ENCODE measurements at places on chromosomes 12 and 14.

- no peak for DNase-seq
These were observed 225.0 kb downstream of the LRIG3 start for GRCh38 chr12:58695263-58695662.

DNA sequence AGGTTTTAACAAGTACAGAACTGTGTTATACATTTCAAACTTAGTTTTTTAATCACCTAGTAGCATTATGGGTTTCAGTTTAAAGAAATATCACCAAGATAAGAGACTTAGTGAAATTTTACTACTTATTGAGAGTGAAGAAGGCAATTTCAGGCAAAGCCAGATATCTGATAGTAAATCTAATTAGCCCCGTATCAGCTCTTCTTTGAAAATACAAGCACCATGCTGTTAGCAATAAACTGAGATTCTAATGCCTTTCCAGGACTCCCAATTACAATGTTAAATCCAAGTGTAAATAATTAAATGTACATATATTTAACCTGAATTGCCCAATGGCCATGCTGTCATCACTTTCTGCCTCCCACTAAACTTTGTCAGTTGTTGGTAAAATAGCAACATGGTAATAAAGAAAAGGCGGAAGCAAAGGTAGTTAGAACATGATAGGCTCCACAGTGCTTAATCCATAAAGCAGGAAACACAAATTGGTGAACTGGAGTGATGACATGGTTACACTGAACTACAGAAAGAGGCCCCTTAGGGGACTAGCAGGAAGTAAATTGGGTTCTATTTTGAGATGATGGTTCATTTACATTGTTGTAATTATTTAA lies 646.1 kb downstream of the C12orf50 start:
- no peak for DNase-seq

DNA sequence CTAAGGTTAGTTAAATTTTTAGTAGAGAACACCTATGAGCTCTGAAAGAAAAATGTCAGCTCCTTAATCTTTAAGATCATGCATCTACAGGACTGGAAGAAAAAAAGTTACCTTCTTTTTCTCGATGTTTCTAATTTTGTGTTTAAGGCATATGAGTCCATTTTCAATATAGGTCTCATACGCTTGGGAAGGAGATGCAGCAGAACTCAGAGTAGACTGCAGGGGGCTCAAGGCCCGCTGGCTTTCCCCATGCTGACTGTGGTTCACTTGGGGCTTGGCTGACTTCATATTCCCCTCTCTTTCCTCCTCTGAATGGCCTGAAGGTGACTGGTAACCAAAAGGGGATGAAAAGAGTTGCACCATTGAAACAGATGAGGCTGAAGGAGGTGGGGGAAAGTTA lies 1.5 kb downstream of the CAPRIN2 start:
- no peak for DNase-seq

- no peak for DNase-seq
These were observed 49.8 kb upstream of the SLC24A4 start for GRCh38 chr14:92273166-92273565.

GRCh38 chr14:100609941-100610391 lies 22.7 kb upstream of the BEGAIN start:
- DNase-seq, result no peak

GRCh38 chr14:106843951-106844483 lies 1317.6 kb downstream of the TMEM121 start:
- DNase-seq, result peak; percentile 57

DNA sequence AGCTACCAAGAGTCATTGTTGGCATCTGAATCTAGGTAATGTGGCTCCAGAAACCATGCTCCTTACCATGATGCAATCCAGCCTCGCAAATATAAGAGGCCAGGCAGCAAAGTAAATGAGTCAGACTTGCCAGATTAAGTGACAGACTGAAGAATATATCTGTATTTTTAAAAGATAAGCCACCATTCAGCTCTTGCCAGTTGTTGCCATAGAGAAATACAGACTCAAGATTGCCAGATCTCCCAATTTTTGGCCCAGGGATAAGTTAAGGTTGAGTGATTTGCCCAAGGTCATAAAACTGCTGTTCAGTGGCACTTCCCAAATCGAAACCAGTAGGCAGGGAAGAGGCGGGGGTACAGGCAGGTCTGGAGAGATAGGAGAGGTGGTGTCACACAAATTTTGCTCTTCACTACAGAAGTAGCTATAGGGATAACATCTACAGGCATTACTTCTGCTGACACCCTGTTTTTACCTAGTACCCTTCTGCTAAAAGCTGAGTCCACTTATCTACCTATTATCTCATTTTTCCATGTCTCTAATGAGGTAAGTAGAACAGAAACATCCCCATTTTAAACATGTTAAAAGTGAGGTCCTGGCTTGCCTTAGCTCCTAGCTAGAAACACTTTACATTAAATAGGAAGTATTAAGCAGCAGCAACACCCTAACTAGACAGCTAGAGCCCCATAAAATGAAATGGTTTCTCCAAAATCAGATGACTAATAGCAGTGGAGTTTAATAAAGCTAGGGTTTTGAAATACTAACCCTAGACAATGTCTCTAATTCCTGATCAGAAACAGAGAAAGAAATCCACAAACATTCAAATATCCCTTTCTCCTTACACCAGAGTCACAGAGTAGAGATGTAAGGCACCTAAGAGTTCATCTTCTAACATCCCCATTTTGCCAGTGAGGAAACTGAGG lies 19.5 kb downstream of the DCAF5 start:
- peak; percentile 63 for DNase-seq

DNA sequence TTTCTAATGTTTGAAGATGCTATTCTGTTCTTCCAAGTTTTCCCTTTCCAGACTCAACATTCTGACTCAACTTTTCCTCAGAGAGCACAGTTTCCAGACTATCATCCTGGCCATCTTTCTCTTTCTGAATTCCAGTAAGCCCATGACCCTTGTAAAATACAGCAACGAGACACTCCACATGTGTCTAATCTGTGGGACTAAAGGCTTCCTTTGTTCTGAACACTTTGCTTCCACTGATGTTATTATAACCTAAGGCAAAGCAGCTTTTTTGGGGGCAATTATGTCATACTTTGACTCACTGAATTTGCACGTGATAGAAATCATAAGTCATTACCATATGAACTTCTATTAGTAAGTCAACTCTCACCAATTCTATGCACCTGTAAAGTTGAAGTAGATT lies 6.3 kb upstream of the ART4 start:
- no peak for DNase-seq

DNA sequence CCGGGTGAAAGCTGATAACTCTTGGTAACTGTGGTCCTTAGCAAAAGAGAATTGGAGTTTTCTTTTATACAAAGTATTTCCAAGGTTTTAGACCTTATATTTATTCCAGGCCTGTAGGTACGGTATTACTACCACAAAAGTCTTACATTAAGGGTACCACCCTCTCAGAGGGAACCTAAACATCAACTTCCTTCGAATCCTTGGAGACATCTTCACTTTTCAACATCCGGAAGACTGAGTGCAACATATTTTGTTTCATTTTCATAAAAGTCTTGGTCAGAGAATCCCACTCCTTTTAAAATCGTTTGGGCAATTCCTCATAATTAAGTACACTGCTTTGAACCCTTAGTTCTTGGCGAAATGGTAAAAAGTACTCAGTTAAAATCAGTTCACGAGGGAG lies 1.2 kb downstream of the CNOT2 start:
- no peak for DNase-seq

DNA sequence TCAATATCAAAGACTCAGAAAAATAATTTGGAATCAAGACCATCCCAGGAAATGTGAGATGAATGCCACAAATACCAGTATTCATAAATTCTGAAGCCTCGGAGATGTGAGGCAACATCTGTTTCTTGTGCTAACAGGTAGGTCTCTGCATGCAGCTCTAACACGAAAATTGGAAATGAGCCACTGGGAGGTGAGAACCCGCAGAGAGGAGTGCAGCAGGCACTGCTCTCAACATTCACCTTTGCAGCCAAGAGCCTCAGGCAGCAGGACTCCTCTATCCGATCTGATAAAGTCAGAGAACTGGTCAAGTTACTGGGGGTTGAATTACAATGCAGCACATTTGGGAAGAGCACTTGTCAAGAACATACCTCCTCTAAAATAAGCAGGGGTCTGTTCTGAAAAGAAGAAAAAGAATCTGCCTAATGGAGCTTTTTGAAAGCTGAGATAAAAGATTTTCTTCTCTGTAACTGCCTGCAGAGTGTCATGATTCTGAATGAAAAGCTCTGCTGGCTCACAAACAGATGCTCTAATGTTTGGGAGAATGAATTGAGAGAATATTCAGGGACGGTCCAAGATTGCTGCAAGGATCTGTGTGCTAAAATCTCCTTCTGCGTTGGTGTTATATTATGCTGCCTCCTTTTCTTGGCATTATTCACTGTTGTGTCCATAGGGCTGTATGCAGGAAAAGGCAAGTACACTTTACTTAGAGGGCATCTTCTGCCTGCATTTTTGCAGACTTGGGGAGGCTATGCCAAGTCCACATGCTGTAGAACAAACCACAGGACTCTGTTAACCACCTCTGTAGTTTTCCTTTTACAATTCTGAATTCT lies 209.6 kb upstream of the KRR1 start:
- peak; percentile 79 for DNase-seq

DNA sequence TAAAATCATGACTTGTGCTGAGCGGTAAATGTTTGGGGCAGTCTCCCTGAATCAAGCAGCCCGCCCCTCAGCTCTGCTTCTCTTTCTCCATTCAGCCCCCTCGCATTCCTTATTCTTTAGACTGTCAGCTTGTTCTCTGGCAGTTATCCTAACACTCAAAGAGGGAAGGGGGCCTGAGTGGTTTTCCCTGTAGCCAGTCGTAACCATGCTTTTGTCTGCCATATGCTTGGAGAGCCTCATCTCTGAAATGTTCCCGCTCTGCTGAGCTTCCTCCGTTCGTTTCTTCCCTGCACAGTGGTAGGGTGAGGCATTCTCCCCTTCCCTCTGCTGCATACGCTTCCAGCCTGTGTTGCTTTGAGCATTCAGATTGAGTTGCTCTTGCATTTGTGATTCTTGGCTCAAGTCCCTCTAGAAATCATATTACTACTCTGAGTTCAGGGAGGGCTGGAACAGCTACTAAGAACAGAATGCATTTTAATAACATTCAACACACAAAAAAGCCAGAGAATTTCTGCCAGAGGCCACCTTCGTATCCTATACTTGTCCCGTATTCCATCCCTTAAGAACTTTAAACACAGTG lies 119.7 kb downstream of the FBXL14 start:
- peak; percentile 53 for DNase-seq

DNA sequence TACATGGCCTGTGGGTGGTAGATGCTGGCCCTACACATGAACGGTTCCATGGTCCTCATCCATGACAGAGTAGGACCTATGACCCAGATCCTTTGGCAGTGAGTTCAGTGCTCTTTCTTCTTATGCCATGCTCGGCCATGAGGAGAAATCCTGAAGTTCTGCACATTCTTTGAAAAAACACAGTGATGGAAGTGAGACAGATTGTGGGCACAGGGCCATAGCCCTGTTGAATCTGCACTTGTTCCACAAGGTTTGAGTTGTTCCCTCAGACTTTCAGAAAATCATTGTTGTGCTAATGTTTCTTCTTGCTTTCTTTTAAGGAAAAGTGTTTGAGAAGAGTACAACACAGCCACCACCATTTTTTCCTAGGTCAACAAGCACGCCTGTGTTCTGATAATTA lies 180.0 kb downstream of the C12orf75 start:
- no peak for DNase-seq

- peak; percentile 66 for DNase-seq
These were observed 17.7 kb upstream of the NEDD1 start for GRCh38 chr12:96889273-96889933.

DNA sequence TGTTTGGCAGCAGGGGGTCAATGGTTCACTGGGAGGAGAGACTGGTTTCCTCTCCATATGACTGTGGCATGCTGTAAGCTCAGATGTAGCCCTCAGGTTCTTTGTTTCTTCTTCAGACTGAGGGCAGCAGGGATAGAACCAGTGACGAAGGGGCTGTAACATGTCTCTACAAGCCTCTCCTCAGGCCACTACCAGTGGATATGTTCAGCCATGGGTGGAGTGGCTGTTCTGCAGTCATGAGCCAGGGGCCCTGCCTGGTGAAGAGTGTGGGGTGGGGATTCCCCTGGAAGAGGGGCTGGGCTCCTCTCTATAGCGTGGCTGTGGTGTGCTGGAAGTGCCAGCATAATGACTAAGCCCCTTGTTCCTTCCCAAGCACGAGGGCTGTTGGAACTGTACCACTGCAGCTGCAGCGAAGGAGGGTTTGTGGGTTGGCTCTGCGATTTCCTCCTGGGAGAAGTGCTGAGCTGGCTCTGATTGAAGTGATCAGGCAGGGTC lies 55.8 kb downstream of the CMAS start:
- no peak for DNase-seq

DNA sequence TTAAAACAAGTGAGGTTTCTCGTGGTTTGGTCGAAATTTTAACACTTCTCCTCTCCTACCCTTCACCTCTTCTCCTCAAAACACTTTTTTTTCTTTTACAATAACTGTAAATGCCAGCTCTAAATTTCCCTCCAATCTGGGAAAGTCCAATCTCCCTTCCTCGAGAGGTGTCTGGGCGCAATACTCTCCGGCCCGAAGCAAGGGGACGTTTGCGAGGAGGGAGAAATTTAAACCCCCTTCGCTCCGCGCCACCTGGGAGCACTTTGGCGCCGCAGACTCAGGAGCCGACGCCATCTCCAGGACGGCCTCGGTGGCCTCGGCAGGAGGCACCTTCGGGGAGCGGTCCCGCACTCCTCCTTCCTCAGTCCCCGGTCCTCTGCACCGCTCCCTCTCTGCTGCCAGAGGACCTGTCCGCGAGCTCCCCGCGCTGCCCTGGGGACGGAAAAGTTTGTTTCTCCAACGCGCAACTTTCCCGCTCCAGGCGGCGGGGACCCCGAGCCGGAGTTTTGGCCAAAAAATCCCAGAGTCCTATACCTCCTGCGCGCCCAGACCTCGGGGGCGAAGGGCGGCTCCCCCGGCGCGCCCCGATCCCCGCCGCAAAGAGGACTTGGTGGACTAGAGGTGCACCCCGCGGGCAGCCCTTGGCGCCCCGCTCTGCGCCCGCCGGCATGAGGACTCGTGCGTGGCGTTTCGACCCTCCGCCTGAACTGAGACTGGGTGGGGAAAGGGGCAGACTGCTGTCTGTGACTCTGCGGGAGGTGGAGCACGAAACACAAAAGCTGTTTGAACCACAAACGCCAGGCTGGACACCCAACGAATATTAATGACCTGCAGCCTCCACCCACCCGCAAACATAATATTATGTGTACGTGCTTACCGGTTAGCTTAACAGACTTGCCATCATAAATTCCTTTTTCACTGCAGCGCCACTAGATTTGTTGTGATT lies 95.2 kb upstream of the HMGA2 start:
- no peak for DNase-seq

DNA sequence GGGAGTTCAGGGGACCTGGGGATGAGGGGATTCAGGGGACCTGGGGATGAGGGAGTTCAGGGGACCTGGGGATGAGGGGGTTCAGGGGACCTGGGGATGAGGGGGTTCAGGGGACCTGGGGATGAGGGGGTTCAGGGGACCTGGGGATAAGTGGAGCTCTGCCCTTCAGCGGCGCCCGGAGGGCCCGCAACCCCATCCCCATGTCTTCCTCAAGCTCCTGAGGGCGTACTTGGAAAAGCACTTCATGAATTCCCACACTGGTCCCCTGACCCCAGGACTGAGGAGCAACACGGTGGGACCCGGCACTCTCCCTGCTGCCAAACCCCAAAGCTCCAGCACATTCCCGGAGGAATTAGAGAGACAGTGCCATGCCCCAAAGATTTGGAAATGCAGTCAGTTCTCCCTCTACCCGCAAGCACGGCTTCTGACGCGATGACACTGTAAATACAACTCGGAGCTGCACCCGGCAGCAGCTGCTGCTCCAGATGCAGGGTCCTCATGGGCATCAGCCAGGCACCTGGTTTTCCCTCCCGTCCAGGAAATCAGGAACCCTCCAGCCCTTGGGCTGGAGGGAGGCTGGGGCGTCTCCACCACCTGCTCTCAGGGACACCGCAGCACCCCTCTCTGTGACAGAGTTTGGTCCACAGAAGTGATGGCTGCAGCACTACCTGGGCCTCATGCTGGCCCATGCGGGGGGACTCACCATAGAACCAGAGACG lies 32.8 kb upstream of the C14orf180 start:
- no peak for DNase-seq
